ENCODE measurements at places on chromosomes 2 and 18. TPM values are rescaled to one million over a fixed set of nuclear protein-coding genes. Genes with fewer than 3 reads are reported as not detected.

GRCh38 chr2:150042500-150043171 is 444.8 kb downstream of the RND3 start:
- DNase-seq, result no peak

GRCh38 chr2:234565842-234566619 is 69.2 kb upstream of the ARL4C start:
- no peak for DNase-seq

Gene RNMT
- 7.9 TPM for total RNA-seq

GRCh38 chr2:10970666-10971065 is 58.9 kb downstream of the KCNF1 start:
- no peak for DNase-seq

GRCh38 chr2:9440058-9440727 is 16.7 kb downstream of the CPSF3 start:
- DNase-seq, result no peak

Gene C2orf74
- total RNA-seq, result 13.5 TPM

Gene STEAP3
- total RNA-seq, result 120 TPM

Gene NT5C1B
- total RNA-seq, result not detected

- DNase-seq, result no peak
Observed at GRCh38 chr18:6413579-6414117, 1.1 kb downstream of the L3MBTL4 start.

Gene SLC4A5
- total RNA-seq, result 1.2 TPM

- no peak for DNase-seq
Observed at GRCh38 chr18:78932281-78932680, 47.3 kb upstream of the SALL3 start.

- DNase-seq, result no peak
Observed at GRCh38 chr18:23416298-23416697, 36.8 kb upstream of the RIOK3 start.

DNA sequence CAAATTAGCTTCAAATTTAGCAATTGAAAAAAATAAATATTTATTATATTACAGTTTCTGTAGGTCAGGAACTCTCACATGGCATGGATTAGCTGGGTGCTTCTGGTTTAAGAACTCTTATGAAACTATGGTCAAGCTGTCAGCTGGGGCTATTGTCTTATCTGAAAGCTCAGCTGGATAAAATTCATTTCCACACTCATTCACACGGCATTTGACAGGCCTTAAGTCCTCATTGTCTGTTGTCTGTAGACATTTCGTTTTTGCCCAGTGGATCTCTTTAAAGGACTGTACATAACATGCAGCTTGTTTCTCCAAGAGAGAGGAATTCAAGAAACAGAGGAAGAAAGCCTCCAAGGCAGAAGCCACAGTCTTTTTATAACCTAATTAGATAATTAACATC is 1556.8 kb upstream of the SLC39A10 start:
- DNase-seq, result no peak

- no peak for DNase-seq
Observed at GRCh38 chr18:46337271-46337670, 233.1 kb downstream of the HAUS1 start.

- no peak for DNase-seq
Observed at GRCh38 chr18:47150824-47151366, 595 bp upstream of the HDHD2 start.

DNA sequence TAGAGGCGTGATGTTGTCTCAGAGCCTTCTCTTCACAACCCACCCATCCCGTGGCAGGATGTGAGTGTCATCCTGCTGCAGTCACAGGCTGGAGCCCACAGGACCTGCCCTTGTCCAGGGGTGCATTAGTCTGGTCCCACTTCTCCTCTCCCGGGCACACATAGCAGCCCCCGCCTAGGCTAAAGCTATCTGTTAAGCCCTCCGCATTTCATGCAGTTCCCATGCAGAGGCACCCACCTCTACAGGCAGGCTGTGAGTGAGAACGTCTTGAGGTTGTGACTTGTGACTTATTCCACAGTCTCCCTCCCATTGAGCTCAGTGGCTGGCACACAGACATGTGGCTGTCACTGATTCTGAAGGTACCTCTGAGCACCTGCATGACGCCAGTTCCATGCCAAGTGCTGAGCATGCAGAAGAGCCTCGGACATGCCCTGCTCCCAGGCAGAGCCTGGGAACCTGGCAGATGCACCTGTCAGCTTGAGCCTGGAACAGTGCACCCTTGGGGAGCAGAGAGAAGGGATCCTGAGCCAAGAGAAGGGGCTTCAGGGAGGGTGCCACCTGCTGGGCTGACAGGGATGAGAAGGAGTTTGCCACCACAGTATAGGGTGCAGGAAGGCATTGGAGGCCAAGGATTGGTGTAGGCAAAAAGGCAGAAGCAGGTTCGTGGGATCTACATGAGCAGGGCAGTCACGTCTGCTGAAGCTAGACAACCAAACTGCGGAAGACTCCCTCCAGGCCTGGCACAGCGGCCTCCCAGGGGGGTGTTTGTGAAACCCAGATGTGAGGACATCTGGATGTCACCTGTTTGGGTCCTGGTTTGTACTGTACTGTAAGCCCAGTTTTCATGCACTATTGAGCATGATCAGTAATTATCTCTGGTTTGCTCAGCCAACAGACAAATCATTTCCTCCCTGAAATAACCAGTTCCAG is 213.6 kb downstream of the GLI2 start:
- no peak for DNase-seq

Gene PLGLB2
- 254 TPM for total RNA-seq

Gene AKAIN1
- total RNA-seq, result 0.88 TPM

DNA sequence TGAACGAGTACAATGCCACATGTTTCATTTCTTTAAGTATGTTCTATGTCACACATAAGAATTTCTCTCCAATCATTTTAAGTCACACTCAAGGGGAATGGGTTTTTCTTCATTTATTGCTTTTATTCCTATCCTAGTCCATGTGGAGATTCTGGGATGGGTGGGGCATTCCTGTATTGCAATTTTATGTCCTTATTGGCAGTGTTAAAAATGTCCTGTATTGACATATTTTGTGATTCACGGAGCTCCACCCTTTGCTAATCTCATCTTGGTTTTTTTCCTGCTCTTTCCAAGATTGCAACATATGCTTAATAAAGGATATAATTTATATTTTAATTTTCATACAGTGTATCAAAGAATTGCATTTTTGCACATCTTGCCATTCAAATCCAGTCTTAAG is 3.4 kb upstream of the TNFAIP6 start:
- DNase-seq, result no peak

Gene SLC40A1
- 151 TPM for total RNA-seq

DNA sequence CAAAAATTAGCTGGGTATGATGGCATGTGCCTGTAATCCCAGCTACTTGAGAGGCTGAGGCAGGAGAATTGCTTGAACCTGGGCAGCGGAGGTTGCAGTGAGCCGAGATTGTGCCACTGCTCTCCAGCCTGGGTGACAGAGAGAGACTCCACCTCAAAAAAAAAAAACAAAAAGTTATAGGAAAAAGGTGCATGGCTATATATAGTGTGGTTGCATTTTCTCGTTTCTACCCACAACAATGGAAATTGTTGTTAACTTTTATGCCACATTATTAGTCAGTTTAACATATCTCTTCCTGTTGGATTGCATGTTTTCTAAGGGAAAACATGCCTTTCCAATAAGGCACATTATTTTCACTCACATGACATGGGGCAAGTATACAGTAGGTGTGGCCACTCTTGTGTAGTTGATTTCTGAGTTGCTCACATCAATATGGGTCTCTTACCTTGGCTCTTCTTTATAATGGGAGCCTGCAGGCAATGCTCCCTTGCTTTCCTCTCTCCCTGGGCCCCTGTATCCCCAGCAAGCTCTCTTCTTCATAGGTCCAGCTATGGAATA is 610.0 kb downstream of the RNF144A start:
- DNase-seq, result no peak

DNA sequence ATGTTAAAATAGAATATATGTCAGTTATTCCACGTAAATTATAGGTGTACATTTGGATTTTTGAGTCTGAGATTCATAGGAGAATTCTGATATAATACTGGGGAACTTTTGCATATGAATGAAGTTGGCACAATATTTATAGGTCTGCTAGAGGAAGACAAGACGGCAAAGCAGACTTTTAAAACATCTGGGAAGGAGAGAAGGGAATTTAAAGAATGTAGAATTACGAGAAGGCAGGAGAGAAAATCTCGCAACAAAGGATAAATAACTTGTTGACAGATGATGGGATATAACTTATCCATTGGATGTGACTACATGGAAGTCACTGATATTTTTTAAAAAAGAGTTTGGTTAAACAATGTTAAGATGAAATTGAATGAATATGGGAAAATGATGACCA is 615.6 kb downstream of the ERBB4 start:
- DNase-seq, result no peak

- DNase-seq, result no peak
Observed at GRCh38 chr2:207876842-207877535, 107.3 kb upstream of the FZD5 start.

Gene SETBP1
- total RNA-seq, result 17.3 TPM

GRCh38 chr2:29322011-29322410 is 206.8 kb downstream of the CLIP4 start:
- no peak for DNase-seq

Gene REG1B
- total RNA-seq, result 4.9 TPM

DNA sequence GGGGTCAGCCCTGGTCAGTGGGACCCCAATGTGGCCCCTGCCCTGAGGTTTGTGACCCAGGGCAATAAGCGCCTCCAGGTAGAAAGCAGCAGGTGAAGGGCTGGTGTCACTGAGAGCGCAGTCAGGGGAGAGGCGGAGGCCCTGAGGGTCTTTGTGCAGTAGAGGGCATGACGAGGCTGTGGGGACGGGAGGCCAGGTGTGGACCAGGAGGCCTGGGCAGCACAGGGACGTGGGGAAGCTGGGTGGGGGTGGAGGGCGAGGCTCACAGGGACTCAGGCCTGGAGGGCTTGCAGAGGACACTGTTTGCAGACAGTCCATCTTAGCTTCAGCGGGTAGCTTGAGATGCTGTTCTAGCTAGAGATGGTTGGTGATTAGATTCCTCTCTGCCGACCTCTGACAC is 32.0 kb downstream of the TRAF3IP1 start:
- no peak for DNase-seq

GRCh38 chr2:232139171-232139594 is 177.7 kb downstream of the DIS3L2 start:
- no peak for DNase-seq

- no peak for DNase-seq
Observed at GRCh38 chr2:222304737-222305515, 6.1 kb upstream of the PAX3 start.

Gene KCNF1
- total RNA-seq, result not detected

DNA sequence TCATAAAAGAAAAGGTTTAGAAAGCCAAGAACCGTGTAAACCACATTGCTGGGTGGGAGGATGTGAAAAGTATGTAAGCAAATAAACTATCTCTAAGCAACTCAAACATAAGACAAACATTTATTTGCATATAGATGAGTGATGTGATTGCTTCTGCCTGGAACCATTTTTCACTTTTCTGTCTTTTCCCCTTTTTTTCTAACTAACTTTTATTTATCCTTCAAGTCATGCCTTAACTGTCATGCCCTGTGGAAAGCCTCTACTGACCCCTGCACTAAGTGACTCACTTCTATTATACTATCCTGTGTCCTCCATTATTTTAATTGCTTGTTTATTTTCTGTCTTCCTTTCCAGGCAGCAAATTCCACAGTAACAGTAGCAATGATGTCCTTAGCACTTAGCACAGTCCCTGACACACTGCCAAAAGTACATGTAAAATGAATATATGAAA is 87.5 kb upstream of the CTAGE1 start:
- no peak for DNase-seq

DNA sequence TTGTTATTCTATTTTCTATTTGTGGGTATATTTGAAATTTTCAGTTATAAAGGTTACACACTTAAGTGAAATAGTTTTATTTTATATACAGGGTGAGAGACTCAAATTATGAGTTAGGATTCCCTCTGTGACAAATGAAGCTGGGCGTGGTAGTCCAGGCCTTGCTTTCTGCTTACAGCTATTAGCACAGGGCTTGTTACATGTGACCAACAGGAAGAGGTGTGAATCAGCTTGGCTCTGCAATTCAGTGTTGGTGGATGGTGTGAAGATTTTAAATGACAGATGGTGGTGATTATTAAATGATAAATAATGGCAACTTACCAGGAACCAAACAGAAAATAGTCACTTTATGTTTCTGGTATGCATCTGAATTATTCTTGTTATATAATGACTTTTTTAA is 64.4 kb upstream of the NOSTRIN start:
- DNase-seq, result no peak

DNA sequence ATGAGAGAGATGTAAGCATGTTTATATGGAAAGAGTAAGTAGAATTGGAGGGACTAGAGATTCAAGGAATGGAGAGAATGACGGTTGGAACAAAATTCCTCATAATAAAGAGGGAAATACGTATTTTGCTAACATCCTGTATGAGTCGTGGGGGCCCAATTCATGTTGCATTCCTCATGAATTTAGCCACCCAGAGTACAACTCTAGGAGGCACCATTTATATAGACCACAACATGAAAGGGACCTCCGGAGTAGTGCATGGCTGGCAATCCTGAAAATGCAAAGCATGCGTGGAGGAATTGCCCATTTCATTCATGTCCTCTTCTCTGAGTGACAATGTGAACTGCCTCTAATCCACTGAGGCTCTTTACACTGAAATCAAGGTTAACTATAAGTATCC is 168.2 kb downstream of the ZEB2 start:
- no peak for DNase-seq

DNA sequence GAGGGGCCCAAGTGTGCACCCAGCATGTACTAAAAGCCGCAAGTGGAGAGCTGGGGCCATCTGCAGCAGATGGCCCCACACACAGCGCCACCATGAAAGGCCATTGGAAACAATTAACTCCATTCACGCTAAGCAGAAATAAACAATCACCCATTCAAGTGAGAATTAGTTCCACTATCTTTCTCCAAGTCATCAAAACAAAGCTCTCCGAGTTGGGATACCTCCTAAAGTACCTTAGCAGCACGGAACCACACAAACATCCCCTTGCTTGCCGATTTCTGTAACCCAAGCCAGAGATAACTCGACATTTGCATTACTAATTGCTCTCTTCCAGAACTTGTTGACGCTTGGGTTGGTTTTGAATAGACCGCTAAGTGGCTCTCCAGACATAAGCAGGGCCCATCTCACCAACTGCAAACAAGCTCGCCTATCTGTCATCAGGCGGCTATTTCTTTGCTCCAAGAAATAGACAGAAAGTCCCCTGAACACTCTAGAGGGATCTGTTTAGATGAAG is 840.6 kb upstream of the SALL3 start:
- no peak for DNase-seq

- no peak for DNase-seq
Observed at GRCh38 chr2:161039071-161039470, 121.2 kb upstream of the TANK start.

Gene SERPINB10
- total RNA-seq, result not detected
